ENCODE measurements at places on chromosomes 3 and 15.

- no peak for DNase-seq
Measured at GRCh38 chr3:191915712-191916111, 454.7 kb downstream of the PYDC2 start.

DNA sequence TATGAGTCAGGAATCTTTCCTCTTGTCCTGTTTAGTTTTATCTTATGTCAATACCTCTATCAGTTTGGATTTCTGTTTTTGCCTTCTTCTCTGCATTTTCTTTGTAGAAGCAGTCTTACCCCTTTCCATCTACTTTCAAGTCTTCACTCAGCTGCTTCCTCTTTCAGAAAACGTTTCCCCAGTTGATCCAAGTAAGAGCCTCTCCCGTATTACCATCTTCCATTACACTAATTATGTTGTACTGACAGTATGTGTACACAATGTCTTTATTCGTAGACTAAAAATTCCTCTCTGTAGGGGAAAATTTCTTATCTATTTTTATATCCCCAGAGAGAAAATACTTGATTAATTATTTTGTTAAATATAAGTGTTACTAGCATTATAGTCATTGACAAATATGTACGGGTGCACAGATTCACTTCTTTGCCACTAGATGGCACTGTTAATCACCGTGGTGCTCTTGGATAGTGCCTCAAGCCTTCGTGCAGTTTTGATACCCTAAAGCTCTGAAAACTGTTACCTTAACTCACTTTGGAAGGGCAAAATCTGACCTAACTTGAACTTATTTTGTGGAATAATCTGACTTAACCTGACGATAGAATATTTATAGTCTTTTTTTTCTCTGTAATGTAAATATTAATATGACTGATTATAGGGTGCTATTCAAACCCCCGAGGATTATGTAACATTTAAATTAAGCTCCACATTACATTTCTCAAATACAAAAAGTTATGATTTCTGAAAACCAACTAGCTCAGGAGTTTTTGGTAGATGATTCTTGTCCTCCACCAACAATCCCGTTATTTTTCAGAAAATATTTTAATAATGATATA lies 74.2 kb upstream of the POU1F1 start:
- DNase-seq, result peak; percentile 49

DNA sequence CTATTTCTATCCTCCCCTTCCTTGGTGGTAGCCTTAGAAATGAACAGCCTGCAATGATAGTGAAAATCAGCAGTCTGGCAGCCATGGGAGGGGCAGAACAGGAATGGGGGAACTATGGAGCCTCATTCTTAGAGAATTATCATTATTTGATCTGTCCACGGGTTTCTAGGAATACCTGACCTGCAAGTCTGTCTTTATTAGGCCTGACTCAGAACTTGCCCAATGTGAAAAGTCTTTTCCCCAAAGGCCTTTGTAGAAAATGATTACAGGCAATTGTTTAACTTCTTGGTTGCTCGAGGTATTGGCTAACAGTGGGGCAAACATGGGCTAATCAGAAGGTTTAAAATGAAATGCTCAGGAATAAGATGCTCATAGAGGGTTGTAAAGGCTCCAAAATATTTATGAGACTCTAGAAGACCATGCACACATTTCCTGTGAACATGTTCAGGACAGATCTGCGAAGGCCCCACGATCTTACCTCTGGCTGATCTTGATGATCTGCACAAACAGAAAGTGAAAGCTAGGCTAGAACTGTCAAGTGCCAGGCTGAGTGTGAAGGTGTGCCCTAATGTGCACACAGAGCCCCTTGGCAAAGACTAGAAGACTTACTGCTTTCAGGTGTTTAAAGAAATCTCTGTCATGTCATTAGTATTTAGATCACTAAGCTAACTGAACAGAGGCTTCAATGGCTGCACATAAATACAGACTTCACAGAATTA lies 39.6 kb upstream of the LAMP3 start:
- DNase-seq, result peak; percentile 27

- DNase-seq, result no peak
Measured at GRCh38 chr15:46467041-46467440, 832.2 kb downstream of the SQOR start.

DNA sequence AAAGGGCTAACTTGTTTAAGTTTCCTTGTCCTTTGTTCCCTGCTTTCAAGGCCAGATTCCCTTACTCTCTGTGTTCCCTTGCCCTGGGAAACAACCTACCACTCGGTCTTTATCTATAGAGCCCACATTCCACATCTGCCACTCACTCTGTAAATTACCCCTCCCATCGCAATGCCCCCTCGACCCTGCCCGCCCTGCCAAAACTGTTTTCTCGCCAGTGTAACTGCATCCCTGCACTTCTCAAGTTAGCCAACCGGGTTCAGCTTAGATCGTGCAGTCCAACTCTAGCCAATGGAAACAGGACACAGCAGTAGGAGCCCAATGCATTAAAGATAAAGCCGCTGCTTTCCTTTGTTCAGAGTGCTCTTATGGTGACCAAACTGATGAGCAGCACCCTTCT lies 263.6 kb downstream of the TBL1XR1 start:
- no peak for DNase-seq

DNA sequence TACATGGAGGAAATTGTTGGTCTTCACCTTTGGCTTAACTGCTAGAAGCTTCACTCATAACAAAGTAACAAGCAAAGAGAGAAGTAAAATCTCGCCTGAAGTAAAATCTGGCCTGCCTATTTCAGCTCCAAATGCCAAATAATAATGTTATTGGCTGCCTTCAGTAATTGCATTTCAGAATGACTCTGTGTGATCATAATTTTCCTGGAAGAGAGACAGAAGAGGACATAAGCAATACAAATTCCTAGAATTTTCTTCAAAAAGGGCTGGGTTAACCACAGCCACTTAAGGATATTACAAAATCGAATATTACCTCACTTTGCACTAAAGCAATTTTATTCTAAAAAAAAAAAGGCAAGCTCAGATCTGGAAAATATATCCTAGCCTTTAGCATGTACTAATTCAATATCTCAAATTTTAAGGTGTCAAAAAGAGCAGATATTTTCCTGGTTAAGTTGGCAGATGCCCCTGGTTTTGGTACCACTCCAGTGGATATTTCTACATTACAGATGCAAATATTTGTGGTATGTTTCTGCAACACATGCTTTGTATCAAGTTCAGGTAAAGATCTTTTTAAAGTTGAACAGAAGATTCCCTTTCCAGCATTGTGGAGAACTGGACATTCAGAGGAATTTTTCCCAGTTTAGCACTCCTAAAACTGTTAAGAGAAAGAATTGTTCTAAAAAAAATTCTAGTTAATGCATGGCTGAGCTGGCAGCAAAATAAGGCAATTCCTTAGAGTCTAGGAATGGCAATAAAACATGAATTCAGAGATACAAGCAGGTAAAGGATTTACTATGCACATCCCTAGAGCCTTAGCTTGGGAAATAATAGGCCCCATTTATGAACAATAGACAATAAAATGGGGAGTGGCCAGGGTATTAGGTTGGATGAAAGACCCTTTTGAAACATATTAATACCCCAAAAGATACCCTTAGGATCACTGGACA lies 116.7 kb downstream of the STAC start:
- no peak for DNase-seq

DNA sequence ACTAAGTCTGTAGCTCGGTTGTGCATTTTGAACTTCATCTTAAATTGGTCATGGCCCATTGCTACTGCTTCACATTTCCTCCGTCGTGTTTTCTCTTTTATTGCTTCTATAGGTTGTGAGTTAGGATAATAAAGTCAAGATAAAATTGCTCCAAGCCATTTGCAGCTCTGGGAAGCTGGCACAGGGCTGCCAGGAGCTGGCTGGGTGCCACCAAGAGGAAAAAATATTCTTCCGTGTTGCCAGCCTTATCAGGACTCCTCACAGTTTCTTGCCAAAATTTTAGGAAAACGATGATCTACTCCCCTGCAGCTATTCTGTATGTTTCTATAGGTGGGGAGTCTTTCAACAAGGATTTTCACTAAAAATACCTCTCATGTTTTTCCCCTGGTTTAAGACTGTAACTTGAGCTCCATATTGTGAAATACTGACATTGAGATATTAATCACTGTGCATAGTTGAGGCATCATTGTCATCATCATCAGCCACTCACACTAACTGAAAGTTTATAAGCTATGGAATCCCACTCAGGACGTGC lies 55.4 kb upstream of the PIAS1 start:
- no peak for DNase-seq
